Ascending aorta (tissue), 2 donors: ENCODE measurements at places on chromosomes 12 and 14.

DNA sequence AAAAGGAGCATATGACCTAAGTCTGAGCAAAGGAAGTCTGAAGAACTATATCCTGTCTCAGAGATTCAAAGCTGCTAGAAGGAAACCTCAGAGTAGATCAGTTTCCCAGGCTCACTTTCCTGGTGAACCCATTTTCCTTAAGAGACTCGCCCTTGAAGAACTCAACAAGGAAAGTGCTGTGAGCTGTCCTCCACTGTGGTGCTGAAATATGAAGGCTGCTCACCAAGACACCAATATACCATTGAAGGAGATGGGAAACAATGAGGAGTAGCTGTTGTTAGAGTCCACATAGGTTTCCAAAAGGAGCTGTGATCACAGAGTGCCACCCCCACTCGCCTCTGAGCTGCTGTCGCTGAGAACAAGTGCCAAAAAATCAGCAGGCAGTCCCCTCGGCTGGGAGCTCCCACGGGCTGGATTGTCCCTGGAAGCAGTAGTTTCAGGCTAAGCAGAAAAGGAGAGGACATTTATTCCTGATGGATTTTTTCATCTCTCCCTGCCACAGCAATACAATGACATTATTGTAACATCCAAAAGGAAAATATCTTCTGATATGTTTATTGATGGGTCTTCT, 282.1 kb downstream of the RPS29 start:
- no peak overlapping the region for H3K4me3 ChIP-seq
- no peaks in the 10 kb centered on the region for H3K36me3 ChIP-seq

DNA sequence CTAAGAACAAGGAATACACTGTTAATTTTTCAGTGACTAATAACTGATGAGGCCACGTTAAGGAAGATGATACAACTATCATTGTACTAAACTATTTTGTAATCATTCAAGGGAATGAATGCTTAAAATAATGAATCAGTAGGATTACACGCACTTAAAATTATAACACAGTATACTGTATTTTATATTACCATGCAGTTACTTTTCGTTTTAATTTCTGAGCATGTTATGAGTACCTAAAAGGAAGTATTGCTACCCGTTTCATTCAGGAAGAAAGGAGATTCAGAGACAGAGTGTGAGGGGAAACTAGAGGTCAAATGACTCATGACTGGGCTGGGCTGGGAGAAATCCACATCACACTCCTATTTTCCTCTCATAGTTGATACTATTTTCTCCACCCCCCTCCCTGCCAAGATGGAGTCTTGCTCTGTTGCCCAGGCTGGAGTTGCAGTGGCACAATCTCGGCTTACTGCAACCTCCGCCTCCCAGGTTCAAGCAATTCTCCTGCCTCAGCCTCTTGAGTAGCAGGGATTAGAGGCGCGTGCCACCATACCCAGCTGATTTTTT, 202.0 kb downstream of the PPM1H start:
- H3K27me3 ChIP-seq, result no peaks in the 10 kb centered on the region
- H3K4me1 ChIP-seq, result no peaks in the 10 kb centered on the region
- DNase-seq, result no peak

DNA sequence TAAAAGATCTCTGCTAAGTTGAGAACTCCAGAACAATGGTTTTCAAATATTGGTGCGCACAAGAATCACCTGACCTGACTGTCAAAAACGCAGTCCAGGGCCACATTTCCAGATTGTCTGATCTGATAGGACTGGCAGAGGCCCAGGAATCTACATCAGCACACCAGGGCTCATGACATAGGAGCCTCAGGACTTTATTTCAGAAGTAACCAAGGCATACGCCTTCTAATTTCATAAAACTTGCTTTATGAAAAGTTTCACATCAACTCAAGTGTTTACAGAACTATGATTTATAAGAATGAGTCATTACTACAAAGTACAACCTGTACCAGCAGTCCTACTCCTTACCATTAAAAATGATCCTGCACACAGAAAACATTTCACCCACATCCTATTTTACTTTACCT, 47.7 kb upstream of the PTPRO start:
- H3K36me3 ChIP-seq, result no peaks in the 10 kb centered on the region
- no peaks in the 10 kb centered on the region for H3K27me3 ChIP-seq
- peaks cover 28% of the 10 kb centered on the region for H3K4me1 ChIP-seq
- peak overlapping the region; percentile 71 for H3K27ac ChIP-seq
- DNase-seq, result peak; percentile 79
- no peak overlapping the region for H3K4me3 ChIP-seq

GRCh38 chr12:131640525-131640924, 70.4 kb upstream of the SFSWAP start:
- no peak overlapping the region for H3K27ac ChIP-seq
- no peaks in the 10 kb centered on the region for H3K27me3 ChIP-seq
- no peaks in the 10 kb centered on the region for H3K36me3 ChIP-seq
- DNase-seq, result no peak
- H3K4me1 ChIP-seq, result no peaks in the 10 kb centered on the region
